Hepatocyte (in vitro differentiated cells): ENCODE measurements at places on chromosomes 12 and 14. TPM values are rescaled to one million over a fixed set of nuclear protein-coding genes. Genes with fewer than 3 reads are reported as not detected.

- no peak for DNase-seq
These were observed 192.7 kb downstream of the STXBP6 start for GRCh38 chr14:24857277-24857676.

- DNase-seq, result no peak
These were observed 128.8 kb downstream of the VRK1 start for GRCh38 chr14:96926001-96926400.

DNA sequence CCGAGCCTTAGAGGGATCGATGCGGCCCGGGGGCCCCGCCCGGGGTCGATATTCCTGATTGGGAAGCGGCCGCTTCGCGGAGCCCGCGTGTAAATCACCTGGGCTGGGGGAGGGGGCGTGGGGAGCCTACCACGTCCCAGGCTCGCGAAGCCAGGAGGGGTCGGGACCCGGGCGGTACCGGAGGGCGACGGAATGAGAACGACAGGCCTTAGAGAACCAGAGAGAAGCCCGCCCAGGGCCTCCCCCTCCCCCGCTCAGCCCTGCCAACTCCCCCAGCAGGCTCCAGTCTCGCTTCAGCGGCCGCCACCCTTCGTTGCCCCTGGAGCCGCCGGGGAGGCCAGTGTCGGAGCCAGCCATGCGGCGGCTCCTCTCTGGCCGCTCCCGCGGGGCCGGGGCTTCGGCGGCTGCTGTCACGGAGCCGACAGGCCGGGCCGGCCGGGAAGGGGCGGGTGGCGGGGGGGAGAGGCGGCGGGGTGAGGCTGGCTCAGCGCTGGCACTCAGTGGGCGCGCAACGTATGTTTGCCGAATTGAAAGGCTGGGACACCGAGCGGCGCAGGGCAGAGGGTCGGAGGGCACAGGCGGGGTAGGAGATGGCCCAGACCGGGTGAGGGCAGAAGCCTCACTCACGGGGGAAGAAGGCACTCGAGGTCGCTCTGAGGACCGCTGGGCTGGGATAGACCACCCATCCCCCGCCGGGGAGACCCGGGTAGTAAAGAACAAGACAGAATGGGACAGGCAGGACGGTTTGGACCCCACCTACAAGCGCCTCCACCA lies 1.4 kb upstream of the DNAJC22 start:
- peak; percentile 70 for DNase-seq

- peak; percentile 84 for DNase-seq
These were observed 29.3 kb downstream of the CD9 start for GRCh38 chr12:6229224-6230218.

DNA sequence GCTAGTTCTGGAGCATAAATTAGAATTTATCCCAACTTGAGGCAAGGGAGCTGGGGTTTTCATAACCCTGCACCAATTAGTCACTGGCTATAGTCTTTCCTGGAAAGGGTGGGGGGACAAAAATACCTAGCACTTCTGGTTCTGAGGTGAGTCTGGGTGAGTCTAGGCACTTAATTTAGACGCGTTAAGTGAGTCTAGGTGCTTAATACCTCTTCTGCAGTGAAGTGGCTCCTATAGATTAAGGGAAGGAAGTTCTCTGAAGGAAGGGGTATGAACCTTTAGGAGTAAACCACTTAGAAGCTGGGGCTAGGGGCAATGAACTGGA lies 251.7 kb downstream of the EFCAB11 start:
- no peak for DNase-seq

DNA sequence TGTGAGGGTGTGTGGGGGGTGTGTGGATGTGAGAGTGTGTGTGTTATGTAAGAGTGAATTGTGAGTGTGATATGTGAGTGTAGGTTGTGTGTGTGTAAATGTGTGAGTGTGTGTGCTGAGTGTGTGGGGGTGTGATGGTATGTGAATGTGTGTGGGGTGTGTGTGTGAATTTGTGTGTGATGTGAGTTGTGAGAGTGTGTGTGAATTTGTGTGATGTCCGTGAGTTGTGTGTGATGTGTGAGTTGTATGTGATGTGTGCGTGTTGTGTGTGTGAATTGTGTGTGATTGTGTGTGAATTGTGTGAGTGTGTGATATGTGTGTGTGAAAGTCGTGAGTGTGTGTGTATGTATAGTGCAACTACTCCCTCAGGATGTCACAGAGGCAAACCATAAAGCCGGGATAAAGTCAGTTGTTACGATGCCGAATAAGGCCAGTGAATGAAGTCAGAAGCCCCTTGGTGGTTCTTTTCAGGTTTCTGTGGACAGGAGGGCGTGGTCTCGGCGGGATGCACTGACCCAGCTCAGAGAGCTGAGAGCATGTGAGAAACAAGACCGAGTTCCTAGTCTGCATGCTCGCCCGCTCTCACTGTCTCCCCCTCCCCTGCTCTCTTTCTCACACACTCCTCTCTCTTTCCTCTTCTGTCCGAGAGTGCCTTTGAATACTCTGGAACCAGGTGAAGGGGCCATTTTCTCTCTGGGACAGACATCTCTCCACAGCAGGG lies 71.8 kb upstream of the MAX start:
- no peak for DNase-seq

DNA sequence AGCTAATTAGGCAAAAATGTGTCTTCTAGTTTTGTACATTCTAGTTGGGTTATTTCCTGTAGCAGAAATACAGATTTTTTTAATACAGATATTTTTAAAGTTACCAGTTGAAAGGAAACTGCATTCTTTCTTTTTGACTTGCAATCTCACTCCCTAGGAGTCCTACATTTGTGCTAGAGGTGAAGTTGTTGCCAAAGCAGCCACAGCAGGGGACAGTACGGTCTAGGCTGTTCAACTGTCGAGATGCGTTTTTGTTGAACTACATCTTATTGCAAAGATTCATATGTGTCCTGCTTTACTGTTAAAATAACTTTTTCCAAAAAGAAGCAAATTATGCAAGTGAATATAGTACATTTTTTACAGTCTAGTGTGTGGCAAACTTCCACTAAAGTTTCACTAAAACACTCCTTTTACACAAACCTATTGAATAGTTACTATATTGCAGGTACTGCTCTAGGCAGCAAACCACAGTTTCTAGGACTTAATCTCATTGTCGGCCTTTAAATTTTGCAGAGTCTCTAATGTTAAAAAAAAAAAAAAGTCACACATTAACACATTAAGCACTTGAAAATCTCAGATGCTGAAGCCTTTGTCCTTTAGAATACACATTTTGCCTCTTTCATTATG lies 30.2 kb upstream of the SRGAP1 start:
- no peak for DNase-seq

DNA sequence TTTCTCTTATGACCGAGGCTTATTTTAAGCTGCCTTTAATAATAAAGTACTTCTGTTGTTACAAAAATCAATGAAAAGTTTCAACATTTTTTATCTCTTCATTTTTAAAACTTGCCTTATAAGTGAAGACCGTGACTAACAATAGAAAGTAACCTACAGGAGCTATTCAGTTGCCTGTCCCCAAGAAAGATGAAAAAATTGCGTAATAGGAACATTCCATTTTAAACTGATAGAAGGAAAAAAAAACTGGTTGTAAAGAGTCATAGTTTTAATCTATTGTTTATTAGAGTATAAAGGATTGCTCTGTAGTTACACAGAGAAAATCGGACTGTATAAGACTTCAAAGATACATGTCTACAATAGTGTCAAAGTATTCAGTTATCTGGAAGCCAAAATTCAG lies 83.3 kb downstream of the DAAM1 start:
- DNase-seq, result no peak

GRCh38 chr12:77696183-77696582 lies 134.5 kb upstream of the NAV3 start:
- DNase-seq, result no peak

GRCh38 chr12:80704420-80704819 lies 3.0 kb upstream of the MYF6 start:
- no peak for DNase-seq

DNA sequence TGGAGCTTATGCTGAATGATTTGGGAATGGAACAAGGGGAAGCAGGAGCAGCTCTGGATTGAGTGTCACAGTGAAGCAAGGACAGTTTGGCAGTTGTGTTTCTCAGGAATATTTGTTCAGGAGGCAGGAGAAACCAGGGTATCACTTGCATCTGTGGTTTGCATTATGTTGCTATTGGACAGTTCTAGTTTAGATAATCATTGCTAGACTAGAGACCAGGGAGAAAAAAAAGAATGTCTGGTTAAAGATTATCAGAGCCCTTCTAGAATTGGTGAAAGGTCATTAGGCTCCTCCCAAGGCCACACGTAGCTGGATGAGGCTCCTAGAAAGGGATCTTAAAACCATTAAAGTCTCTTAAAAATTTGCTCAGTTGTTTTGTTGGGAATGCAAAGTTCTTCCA lies 17.0 kb upstream of the SRSF5 start:
- DNase-seq, result peak; percentile 44

- DNase-seq, result peak; percentile 66
These were observed 7.7 kb downstream of the AHNAK2 start for GRCh38 chr14:104970231-104971068.

DNA sequence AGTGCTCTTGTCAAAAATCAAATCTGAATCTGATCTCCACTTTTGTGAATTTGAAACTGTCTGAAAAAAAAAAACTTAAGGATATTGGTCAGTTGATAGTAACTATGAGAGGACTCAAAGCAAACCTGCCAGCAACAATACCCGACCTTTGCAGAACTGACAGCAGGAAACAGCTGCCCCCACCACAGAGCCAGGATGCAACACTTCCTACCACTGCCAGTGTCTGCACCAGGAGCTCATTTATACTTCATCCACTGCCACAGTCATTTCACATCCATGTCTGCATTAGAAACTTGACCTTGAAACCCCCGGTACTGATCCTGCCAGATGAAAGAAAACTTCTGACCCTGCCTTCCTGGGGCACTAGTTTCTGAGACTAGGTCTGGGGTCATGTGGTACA lies 27.4 kb upstream of the RXYLT1 start:
- no peak for DNase-seq

- no peak for DNase-seq
These were observed 57.6 kb upstream of the STRN3 start for GRCh38 chr14:31083781-31084180.

GRCh38 chr12:129328235-129328634 lies 475.0 kb downstream of the GLT1D1 start:
- DNase-seq, result no peak

The CAPZA3 gene
- polyA plus RNA-seq, result not detected in 2 replicates

The SERPINA12 gene
- 0.25 and 0.90 TPM in 2 replicates for polyA plus RNA-seq

The GPR68 gene
- polyA plus RNA-seq, result 0.42 TPM in 1 of 2 replicates, not detected in the other

The AGAP2 gene
- polyA plus RNA-seq, result 0.04 TPM in 2 replicates

The RERG gene
- 1.3 and 3.4 TPM in 2 replicates for polyA plus RNA-seq

The NPAS3 gene
- 0.11 and 0.62 TPM in 2 replicates for polyA plus RNA-seq

The ATL1 gene
- polyA plus RNA-seq, result 4.3 and 4.7 TPM in 2 replicates
